ENCODE measurements at places on chromosomes 3 and 15.

GRCh38 chr15:31472636-31473384 lies 146.2 kb downstream of the KLF13 start:
- DNase-seq: no peak

DNA sequence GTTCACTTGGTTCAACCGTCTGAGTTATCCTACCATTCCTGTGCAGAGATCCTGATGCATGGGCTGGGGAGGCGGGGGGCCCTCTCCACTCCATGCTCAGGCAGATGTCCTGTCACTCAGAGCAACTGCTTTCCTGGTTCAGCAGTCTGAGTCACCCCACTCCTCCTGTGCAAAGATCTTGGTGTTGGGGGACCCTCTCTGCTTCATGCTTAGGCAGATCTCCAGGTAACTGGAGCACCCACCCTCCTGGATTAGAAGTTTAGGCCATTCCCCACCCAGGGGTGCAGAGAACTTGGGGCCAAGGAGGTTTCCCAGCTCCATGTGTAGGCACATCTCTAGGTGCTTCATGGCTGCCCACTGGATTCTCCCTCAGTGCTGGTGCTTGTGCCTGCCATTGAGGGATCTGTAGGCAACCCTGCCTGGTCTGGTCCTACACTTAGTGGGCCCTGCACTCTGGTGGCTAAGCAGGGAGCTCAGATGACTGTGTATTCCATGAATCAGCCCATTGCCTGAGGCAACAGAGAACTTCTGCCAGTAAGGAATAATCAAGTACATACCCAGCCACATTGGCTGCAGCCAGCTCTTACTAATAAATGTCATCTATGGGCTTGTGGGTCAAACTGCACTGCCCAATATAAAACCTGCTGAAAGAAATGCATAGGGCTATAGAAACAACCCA lies 465.4 kb upstream of the THBS1 start:
- no peak for DNase-seq

DNA sequence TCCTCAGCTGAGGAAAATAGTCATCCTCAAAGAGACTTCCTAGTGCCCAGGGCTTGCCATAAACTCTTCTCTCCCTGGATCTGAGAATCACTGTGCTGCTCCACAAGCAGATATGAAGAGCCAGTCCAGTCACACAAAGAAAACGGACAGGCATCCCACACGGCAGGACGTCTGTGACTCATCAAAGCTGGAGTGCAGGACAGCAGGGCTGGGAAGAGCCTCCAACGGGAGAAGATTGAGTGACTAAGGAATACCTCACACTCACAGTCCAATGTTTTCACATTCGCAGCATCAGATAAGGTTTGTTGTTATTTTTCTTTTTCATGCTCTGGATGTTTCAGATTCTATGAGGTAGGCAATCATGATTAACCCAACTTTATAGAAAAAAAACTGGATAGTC lies 57.8 kb downstream of the NEK10 start:
- no peak for DNase-seq

DNA sequence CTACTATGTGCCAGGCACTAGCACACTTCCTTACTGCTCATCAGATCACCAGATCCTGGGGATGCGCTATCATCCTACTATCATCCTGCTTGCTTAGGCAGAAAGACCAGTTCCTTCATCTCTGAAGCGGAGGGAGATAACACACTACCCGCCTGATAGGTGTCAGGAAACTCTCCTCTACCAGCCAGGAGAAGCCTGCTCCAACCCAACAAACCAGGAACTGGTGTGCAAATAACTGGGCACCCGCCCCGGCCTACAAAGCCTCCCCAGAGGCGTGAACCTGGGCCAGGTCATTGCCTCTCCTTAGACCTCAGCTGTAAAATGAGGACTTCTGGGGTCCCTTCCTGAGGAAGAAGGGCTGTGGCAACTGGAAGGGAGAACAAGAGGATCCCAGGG lies 61.5 kb downstream of the HOMER2 start:
- no peak for DNase-seq

GRCh38 chr3:19540464-19540863 lies 392.2 kb downstream of the KCNH8 start:
- no peak for DNase-seq

GRCh38 chr3:149879872-149880271 lies 66.9 kb downstream of the RNF13 start:
- no peak for DNase-seq

DNA sequence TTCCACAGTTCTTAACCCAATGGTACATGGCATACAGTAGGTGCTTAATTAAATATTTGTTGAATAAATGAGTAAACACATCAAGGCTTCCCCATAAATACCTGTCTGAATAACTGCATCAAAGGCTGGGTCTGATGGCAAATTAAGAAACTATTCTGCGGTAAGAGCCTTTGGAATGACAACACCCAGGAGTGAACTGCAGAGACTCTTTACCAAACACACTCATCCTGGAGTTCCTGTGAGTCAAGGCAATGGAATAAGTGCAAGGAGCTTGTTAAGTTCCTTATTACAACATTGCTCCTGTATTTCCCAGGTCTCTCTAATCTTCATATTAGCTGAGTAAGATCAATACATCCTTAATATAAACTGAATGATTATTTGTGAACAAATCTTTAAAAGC lies 119.9 kb upstream of the STT3B start:
- no peak for DNase-seq

DNA sequence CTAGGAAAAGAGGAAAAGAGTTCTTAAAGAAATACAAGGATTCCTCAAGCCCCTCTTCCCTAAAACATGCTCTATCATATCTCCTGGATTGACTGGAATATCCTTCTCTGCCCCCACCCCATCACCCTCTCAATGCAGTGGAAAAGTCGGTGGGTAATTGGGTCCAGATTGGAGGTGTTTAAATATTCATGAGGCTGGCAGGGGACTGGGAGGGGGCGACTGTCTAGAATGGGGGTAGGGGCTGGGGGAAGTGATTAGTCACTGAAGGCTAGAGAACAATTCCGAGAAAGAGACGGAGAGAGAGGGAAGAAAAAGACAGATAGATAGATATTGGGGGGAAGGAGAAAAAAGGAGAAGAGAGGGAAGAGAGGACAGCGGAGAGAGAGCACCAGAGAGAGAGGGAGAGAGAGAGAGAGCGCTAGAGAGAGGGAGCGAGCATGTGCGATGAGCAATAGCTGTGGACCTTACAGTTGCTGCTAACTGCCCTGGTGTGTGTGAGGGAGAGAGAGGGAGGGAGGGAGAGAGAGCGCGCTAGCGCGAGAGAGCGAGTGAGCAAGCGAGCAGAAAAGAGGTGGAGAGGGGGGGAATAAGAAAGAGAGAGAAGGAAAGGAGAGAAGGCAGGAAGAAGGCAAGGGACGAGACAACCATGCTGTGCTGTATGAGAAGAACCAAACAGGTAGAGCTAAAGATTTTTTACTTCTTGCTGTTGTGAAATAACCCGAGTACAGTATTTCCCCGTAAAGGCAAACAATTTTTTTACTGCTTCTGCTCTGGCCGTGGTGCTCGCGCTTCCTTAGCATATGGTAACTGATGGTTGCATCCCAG lies at the start of gene GAP43:
Gene GAP43, plus strand, starts transcription at position 467 of the 825 bp plus-strand sequence. Its CDS starts 180 bp downstream, at position 647.
- no peak for DNase-seq

DNA sequence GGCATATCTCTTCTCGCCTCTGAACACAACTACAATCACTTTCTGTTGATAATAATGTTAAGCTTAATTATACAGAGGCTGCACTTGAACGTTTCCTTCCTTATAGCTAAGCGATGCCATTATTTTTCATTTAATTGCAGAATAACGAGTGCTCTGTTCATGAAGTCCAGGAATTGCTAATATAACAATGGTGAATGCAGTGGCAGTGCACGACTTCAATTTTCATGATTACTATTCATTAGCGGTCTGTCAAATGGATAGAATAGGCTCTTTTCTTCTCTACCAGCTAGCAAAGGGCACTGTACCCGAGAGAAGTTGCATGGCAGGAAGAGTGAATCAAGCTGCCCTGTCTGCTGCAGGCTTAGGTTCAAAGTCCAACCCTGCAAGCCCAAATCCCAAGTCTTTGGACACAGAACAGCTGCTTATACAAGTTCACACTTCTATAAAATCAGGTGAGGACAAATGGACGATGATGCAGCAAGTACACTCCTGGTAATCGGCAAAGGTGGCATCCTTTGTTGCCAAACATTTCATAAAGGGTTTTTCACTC lies 75.6 kb downstream of the PDZRN3 start:
- no peak for DNase-seq

- no peak for DNase-seq
These were observed 6.3 kb downstream of the GYG1 start for GRCh38 chr3:148997623-148998022.

DNA sequence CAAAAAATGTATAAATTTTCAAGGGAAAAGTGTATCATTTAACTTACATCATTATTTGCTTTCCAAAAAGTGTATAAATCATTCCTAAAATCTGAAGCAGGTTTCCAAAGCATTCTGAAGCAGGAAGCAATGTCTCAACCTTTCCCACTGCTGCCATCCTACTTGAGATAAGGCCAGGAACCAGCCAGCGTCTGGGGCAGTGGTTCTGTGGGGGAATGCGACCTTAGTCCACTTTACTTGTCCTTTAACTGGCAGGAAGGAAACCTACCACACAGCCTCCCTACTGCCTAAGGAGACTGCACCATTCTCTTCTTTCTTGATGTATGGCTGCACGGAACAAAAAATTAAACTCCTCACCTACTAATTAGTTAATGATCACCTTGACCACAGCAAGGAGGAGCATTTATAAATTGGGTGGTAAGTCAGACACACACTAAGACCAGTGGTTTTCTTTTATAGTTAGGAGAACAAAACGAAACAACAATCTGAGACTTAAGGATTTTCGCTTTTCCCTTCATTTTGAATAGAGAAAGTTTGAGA lies 3.7 kb downstream of the SORD start:
- DNase-seq: no peak

DNA sequence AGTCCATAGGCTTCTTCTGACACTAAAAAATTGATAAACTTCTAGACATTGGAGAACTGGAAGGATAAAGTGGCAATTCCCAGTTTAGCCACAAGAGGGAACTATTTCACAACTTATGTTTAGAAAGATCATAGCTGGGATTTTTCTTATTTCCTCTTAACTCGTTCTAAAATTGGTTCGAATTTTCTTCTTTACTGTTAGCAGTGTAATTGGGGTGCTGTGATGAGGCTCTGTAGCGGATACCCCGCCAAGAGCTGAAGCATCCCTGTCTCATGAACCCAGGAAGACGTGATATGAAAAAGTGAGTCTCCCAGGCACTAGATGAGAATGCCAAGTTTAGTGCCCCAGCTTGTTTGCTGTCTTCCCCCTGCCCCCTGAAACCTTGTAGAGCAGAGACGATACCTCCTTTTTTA lies 85.1 kb downstream of the PDCD6IP start:
- no peak for DNase-seq

All from stimulated activated CD8-positive, alpha-beta memory T cell treated with anti-CD3 and anti-CD28 coated beads, Interleukin-7, amount 100 ng/mL, for 1 hour (primary cell).